ENCODE measurements at places on chromosomes 6 and 20.

- no peak for DNase-seq
Observed at GRCh38 chr6:26124781-26125685, 37.8 kb downstream of the HFE start.

DNA sequence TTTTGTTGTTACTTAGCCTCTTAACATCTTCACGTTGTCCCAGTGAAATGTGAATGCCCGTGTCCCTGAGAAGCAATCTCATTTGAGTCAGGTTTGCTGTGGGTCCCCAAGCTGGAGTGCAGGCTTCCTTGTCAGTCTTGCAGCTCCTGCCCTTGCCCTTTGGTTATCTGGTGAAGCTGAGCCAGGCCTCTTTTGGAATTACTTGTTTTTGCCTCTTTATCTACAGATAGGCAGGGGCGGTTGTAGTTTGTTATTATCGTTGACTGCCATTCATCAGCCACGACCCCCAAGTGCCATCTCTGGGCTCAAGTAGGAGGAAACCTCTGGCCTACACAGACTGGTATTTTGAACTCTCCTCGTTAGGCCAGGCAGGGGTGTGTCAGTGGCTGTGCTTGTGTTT is 2.2 kb downstream of the TMEM14C start:
- no peak for DNase-seq

DNA sequence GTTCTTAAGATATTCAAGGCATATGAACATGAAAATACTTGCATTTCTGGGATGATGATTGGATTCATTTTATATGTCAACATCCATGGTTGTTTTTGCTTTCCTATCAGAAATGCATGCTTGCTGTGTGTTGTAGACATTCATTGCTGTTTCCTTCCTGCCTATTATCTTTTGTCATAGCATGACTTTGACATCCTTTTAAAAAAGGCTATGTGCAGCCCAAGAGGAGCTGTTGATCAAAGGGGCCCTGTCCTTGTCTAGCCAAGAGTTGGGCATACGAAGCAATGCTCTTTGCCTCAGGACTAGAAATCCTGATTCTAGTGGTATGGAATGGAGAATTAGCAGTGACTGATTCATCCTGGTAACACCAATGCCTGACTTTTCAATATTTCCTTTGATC is 143.1 kb downstream of the RNF144B start:
- no peak for DNase-seq

DNA sequence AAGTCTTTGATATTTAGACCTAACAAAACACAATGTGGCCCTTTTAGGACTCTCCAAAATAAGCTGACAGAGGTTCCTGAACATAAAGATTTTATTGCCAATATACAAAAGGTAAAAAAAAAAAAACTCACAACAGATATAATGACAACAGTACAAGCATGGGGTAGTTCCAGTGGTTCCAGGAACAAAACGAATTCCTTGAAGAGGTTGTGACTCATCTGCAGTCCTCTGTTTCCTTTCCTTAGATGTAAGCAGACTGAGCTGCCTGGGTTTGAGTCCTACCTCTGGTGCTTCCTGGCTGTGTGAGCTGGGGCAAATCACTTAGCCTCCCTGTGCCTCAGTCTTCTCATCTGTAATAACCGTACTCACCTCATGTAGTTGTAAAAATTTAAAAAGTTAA is 13.3 kb upstream of the CTAGE9 start:
- no peak for DNase-seq

- DNase-seq, result peak; percentile 50
Observed at GRCh38 chr6:28597924-28598722, 72.4 kb downstream of the GPX5 start.

GRCh38 chr6:112014483-112014882 is 39.4 kb upstream of the CCN6 start:
- DNase-seq, result no peak

DNA sequence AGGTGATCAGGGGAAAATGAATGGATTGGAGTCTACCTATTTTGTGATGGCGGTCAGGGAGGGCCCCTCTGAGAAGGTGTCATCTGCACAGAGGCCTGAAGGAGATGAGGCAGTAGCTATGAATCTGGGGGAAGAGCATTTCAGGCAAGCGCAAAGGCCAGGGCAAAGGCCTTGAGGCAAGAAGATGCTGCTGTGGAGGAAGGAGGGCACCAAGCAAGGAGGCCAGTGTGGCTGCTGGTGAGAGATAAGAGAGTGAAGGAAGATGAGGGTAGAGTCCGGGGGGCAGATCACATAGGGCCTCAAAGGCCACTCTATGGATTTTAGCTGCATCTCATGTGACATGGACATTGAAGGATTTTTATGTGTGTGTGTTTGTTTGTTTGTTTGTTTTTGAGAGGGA is 20.6 kb upstream of the CSNK2A1 start:
- no peak for DNase-seq

DNA sequence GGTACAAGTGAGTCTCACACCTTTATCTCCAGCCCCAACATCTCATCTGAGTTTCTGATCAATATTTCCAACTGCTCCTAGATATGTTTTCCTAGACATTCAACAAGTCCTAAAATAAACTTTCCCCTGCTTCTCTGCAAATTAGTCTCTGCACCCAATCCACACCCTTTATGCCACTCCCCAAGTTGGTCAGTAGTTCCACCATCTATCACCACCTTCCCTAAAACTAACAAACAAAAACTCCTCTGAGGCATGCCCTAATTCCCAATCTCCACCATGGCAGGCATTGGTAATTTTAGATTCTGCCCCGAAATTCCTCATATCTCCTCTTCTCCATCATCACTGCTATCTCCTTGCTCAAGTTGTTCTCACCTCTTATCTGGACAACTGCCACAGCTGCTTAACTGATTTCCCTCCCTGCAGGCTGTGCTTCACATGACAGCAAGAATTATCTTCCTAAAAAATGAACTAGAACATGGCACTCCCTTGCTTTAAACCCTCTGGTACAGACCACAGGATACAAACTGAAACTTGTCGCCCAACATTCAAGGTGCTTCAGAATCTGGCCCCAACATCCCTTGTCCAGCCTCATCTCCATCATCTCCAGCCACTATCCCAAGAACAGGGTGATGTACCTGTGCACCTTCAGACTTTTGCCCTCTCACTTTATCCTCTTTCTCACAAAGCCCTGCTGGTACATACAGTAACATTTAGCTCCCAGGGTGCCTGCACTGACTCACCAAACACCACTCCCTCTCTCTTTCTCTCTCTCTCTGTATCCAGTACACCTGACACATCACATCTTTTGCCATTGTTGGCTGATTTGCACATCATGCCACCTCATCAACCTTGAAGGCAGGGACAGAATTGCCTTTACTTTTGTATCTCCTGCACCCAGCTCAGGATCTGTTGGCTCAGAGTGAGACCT is 55.5 kb downstream of the ZHX3 start:
- no peak for DNase-seq

GRCh38 chr6:97626671-97627441 is 343.8 kb upstream of the MMS22L start:
- DNase-seq, result peak; percentile 5

GRCh38 chr6:148790404-148790803 is 43.6 kb downstream of the UST start:
- no peak for DNase-seq

DNA sequence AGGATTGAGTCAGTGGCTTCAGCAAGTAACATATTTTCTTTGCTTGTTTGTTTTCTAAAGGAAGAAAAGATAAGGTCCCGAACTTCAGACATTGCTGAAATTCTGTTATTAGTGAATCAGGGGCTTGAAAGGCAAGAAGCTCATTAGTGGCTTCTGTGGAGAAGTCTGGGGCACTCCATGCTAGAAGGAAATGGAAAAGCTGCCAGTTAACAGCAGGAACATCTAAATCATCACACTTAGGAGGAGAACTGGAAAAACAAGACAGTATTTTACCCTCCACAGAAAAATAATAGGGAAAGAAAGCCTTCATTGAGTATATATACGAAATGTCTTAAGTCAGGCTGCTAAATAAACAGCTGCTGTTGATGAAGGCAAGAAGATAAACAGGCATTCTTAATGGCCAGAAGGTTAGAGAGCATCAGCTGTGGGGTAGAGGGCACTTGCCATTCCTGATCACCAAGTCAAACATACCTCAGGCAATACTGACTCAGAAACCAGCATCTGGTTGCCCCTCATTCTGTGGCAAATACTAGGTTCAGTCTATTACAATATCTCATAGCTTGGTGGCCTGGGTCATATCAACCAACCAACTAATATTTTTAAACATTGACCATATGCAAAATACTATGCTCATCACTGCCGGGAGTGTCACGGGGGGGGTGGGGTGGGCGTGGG is 143.2 kb upstream of the TENT5A start:
- peak; percentile 90 for DNase-seq

DNA sequence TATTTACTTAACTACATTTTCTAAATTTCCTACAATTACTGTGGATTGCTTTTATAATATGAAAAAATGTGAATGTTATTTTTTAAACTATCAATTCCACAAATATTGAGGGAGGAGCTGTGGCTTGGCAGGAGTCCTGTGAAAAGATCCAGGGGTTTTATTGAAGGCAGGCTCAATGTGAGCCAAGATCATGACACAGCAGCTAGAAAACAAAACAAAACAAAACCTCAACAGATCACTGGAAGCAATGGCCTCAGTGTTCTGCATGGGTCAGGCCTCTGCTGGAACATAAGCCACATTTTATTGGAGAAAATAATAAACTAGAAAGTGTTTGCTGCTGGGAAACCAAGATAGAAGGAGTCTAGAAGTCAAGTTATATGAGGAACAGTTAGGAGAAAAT is 19.4 kb upstream of the RCAN2 start:
- no peak for DNase-seq

DNA sequence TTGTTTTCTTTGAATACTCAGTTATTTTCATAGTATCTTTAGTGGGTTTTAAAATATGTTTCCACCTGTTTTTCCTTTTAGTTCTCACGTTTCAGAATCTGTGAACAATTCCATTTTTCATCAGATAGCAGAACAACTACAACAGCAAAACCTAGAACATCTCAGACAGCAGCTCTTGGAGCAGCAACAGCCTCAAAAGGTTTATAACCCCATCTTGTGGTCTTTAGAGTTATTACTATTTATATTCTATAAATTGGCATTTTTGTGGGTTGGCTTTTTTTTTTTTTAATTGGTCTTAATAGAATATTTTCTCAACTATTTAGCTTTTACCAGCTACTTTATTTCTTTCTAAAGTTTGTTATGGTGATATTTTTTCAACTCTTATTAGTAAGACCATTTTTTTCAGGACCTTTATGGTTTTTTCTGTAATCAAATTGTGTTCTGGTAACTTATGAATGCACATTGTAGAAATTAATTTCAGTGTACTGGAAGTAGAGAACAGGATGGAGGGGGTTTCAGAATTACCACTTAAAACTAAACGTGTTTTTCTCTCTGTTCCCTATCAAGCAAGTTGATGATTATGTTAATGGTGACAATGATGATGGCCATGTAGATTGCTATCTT is 72.2 kb downstream of the SCAF8 start:
- peak; percentile 10 for DNase-seq

- no peak for DNase-seq
Observed at GRCh38 chr6:30689022-30689865, 1.5 kb downstream of the NRM start.

DNA sequence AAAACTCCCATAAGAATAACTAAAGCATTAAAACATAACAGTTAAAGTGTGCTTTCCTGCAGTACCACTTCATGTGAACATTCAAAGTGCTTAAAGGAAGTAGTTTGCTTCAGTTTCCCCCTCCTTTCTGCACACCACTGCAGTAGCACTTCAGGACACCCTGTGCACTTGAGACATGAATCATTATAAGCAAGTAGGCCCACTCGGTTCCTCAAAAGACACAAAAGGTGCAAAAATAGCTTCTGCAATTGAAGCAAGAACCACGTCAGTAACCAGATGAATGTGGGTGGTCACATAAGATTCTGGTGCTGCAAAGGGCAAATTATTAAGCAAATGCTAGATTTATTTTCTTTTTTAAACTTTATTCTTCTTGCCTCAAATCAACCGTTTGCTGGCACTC is 160.6 kb downstream of the HIVEP2 start:
- DNase-seq, result no peak

DNA sequence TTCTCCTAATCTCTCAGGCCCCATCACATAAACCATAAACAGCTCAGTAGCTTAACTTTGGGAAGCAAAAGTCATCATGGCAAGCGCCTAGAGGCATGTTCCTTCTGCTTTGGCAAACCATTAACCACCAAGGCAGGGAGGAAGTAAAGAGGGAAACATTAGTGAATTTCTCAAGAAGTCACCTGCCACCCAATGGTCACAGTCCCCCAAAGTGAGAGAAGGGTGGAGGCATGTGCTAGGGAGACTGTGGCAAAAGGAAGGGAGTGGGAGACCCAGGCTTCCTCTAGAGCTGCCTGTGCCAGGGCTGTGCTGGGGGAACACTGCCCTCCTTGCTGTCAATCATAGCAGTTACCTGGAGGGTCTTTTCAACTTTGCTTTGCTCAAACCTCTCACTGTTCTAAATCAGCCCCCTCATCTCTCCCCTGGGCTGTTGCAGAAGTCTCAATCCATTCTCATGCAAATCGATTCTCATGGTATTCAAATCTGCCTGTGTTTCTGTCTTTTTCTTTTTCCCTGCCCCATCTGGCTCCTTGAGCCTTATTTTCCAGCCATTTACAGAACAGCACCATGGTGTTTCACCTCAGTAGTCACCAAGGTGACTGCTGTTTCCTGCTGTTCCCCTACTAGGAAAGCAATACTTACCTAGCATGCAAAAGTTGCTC is 1.8 kb upstream of the RNF24 start:
- no peak for DNase-seq

DNA sequence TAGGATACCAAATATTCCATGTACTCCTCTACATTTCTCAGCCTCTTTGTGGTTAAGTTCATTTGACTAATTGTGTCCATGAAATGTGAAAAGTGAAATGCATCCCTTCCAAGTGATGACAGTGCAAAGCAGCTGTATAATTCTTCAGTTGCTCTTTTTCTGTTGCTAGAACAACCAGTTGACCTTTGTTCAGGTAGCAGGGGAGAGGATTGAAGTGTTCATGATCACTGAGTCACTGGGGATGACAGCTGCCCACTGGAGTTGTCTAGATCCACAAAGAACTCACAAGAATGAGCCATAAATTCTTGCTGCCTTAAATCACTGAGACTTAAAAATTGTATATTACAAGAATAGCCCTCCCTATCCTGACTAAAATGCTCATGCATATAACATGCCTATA is 254.6 kb downstream of the EPHA7 start:
- no peak for DNase-seq

DNA sequence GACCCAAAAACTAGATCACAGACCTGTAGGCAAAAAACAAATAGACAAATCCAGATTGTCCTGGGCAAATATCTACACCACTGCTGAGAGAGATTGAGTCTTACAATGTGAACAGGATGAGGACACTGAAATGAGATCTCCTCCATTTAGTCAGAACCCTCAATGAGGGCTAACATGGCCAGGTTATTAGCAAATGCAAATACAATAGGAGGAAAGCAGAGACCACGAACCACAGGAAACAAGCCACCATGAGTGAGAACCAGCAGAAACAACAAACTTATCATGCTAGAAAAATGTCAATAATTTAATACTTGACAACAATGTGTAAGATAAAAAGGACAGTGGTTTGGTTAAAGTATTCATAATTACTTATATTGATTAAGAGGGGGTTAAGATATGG is 162.8 kb downstream of the SYNE1 start:
- DNase-seq, result no peak

- no peak for DNase-seq
Observed at GRCh38 chr6:113671421-113671820, 185.7 kb upstream of the MARCKS start.
